Muscle of leg (tissue), 16 donors: ENCODE measurements at places on chromosomes 3 and 15. TPM values are rescaled to one million over a fixed set of nuclear protein-coding genes. Genes with fewer than 3 reads are reported as not detected.

PSTPIP1 gene
- total RNA-seq: 2.3 TPM

TGM4 gene
- total RNA-seq: not detected

TOP2B gene
- 115 TPM for total RNA-seq

GRCh38 chr15:69787791-69788190, 309.9 kb downstream of the TLE3 start:
- H3K4me3 ChIP-seq: no peak overlapping the region
- DNase-seq: no peak
- no peaks in the 10 kb centered on the region for H3K36me3 ChIP-seq
- no peaks in the 10 kb centered on the region for H3K27me3 ChIP-seq
- no peak overlapping the region for H3K27ac ChIP-seq
- H3K4me1 ChIP-seq: peaks cover 6% of the 10 kb centered on the region

GRCh38 chr3:41202834-41203345, 3.6 kb downstream of the CTNNB1 start:
- no peaks in the 10 kb centered on the region for H3K36me3 ChIP-seq
- H3K4me1 ChIP-seq: peaks cover 6% of the 10 kb centered on the region
- DNase-seq: peak; percentile 78
- H3K27ac ChIP-seq: no peak overlapping the region
- no peak overlapping the region for H3K4me3 ChIP-seq
- H3K27me3 ChIP-seq: no peaks in the 10 kb centered on the region

DNA sequence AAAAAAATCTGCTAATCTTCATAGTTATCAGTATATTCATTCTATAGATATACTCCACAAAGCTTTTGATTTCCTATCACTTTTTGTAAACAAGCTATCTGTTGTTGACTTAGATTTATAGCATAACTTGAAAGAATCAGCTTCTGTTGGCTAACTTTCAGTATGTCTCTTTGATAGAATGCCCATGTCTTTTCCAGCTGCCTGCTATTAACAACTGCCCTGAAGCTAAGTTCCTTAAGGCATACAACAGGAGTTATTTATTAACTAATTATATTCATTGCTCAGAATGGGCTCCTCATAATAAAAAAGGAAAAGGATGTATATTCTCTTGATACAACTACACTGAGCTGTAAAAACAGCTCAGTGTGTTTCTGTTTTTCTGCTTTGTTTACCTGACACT, 293.9 kb downstream of the TUSC7 start:
- no peaks in the 10 kb centered on the region for H3K4me1 ChIP-seq
- H3K4me3 ChIP-seq: no peak overlapping the region
- no peak overlapping the region for H3K27ac ChIP-seq
- no peak for DNase-seq
- H3K27me3 ChIP-seq: no peaks in the 10 kb centered on the region

GRCh38 chr3:145882436-145882835, 278.5 kb downstream of the PLOD2 start:
- no peak for DNase-seq
- H3K27me3 ChIP-seq: no peaks in the 10 kb centered on the region
- H3K36me3 ChIP-seq: no peaks in the 10 kb centered on the region
- H3K4me3 ChIP-seq: no peak overlapping the region
- H3K27ac ChIP-seq: no peak overlapping the region
- no peaks in the 10 kb centered on the region for H3K4me1 ChIP-seq
